ENCODE measurements at places on chromosomes 7 and 10.

- DNase-seq = no peak
Measured at GRCh38 chr7:130421684-130422083, 19.1 kb downstream of the CEP41 start.

DNA sequence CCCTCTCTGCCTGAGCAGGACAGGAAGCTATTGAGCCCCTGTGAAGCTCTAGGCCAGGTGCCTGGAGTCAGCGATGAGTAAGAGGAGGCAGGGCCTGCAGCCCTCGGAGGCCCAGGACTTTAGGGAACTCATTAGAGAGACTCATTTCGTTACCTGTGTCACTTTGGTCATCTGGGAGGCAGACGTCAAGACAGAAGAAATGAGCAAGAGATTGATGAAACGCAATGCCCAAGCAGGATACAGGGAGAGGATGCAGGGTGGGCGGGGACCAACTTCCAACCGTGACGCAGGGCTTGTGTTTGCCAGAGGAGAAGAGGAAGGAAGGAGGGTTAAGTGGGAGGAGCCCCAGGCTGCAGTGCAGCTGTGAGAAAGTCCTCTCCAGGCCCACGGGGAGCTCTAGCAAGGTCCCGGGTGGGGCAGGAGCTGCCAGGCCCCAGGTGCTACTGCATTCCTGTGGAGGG, 26.4 kb upstream of the GNA12 start:
- DNase-seq = peak; percentile 81

GRCh38 chr10:132302421-132303310, 5.1 kb downstream of the STK32C start:
- no peak for DNase-seq

DNA sequence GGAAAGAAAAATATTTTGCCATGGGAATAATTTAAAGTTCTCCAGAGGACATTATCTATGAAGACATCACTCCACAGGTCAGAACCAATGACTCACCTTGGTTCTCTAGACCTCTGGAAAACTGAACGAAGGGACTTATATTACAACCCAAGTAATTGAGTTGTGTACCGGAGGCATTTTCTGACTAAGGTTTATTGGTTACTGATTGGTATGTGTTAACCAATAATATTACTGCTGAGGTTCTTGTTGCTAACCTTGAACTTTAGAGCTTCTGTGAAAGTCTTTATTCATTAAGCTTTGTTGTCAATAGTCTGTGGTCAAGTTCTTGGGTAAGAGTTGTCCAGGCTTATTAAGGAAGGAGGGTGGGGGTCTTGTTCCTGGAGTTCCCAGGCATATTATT, 78.1 kb upstream of the MTPN start:
- DNase-seq = no peak

DNA sequence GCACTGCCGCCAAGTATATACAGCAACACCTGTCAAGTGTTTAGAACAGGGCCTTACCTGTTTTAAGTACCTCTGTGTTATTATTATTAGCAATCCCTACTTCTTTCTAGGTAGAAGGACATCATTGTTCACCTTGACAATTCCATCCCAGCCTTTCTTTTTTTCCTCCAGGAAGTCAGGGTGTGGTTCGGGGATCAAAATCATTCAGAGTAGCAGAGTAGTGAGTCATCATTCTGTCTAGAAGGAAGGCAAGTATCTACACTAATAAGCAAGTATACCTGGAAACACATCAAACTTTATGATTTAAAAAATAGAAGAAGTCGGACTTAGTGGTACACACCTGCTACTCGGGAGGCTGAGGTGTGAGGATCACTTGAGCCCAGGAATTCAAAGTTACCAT, 25.5 kb upstream of the CAPZA2 start:
- no peak for DNase-seq

DNA sequence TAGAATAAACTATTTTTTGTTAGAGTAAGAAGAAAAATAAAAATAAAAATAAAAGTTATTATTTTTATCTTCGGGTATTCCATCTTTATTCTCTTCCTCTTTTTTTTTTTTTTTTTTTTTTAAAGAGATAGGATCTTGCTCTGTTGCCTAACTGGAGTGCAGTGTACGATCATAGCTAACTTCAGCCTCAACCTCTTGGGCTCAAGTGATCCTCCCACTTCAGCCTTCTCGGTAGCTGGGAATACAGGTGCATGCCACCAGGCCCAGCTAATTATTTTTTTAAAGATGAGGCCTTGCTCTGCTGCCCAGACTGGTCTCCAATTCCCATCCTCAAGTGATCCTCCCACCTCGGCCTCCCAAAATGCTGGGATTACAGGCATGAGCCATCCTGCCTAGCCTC, 15.4 kb downstream of the STAM start:
- no peak for DNase-seq

- no peak for DNase-seq
Measured at GRCh38 chr7:157267956-157268355, 68.8 kb upstream of the DNAJB6 start.
